ENCODE measurements at places on chromosomes 2 and 18.

GRCh38 chr18:66553824-66554223 lies 50.1 kb downstream of the CDH19 start:
- no peak for DNase-seq

GRCh38 chr2:148533004-148533403 lies 111.5 kb upstream of the EPC2 start:
- DNase-seq = no peak

GRCh38 chr2:153635494-153635893 lies 156.9 kb upstream of the RPRM start:
- no peak for DNase-seq

GRCh38 chr2:64457524-64457923 lies 3.6 kb downstream of the LGALSL start:
- no peak for DNase-seq

GRCh38 chr2:163044114-163044513 lies 205.5 kb upstream of the KCNH7 start:
- no peak for DNase-seq

GRCh38 chr2:163455815-163456214 lies 280.0 kb downstream of the FIGN start:
- DNase-seq = no peak

DNA sequence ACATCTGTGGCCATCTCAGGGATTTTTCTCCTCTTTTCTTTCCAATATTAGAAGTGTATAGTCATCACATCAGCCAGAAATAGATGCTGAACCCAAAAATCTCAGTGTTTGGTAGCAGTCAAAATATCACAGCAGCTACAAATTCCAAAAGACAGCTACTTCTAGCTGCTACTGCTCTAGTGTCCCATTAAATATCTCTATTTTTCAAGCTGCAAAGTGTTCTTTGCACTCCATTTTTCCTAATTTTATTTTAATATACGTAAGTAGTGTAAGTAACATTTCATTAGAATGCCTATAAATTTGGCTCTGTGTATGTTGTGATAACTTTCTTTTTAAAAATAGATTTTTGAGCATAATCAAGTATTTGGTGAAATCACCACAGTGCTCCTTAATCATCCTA lies 967.3 kb downstream of the BCL11A start:
- no peak for DNase-seq

GRCh38 chr2:10297959-10298531 lies 4.7 kb upstream of the HPCAL1 start:
- peak; percentile 69 for DNase-seq

GRCh38 chr18:39232490-39232889 lies 1666.9 kb upstream of the CELF4 start:
- DNase-seq = no peak

- DNase-seq = no peak
Measured at GRCh38 chr2:119008108-119008507, 66.1 kb downstream of the MARCO start.

- no peak for DNase-seq
Measured at GRCh38 chr18:75088021-75088506, 120.9 kb downstream of the PTGR3 start.

GRCh38 chr2:113164215-113164929 lies 9.4 kb upstream of the PSD4 start:
- no peak for DNase-seq

DNA sequence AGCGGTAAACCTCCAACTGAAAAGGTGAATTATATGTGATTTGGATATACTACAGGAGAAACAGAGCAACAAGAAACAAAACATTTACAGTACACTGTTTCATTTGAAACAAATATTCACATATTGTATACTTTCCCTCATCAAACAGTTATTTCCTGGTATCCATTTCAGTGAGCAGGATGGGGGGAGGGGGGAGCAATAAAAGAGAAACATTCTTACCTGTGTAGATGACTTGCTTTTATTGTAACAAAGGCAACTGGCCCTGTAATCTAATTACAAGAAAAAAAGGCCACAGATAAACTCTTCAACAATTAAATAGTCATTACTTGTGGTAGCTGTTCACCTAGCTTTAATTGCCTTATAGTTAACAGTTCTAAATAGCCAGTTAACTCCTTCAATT lies 3.9 kb upstream of the PPP1CB start:
- no peak for DNase-seq

DNA sequence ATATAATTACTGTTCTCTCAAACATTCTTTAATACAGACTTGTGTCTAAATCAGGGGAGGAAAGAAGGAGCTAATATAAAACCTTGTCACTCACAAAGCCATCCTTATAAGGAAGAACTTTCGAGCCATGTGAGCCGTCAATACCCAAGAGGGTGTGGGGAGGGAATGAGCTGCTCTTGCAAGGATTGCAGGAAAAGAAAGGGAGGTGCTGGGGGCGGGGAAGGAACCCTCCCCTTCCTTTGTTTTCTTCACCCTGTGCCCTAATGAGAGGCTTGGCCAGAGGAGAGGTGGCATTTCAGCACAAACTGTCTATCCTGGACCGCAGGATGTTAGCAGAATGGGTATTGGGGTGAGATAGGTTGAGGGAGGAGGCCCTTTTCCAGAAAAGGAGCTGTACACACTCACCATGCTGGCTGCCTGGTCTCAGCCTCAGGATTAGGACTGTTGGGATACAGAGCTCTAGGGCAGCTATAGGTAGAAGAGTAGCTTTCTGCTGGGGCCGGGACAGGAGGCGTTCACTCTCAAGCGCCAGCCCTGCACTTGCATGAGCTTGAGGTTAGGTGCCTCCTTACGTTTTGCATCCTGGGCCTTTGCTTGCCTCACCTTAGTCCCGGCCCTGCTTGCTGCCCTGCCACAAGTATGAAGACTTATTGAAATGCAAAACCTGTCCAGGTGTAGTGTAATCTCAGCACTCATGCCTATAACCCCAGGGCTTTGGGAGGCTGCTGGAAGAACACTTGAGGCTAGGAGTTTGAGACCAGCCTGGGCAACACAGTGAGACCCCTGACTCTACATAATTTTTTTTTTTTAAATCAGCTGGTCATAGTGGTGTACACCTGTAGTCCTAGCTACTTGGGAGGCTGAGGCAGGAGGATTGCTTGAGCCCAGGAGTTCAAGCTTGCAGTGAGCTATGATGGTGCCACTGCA lies 190.5 kb downstream of the LOXHD1 start:
- DNase-seq = no peak

DNA sequence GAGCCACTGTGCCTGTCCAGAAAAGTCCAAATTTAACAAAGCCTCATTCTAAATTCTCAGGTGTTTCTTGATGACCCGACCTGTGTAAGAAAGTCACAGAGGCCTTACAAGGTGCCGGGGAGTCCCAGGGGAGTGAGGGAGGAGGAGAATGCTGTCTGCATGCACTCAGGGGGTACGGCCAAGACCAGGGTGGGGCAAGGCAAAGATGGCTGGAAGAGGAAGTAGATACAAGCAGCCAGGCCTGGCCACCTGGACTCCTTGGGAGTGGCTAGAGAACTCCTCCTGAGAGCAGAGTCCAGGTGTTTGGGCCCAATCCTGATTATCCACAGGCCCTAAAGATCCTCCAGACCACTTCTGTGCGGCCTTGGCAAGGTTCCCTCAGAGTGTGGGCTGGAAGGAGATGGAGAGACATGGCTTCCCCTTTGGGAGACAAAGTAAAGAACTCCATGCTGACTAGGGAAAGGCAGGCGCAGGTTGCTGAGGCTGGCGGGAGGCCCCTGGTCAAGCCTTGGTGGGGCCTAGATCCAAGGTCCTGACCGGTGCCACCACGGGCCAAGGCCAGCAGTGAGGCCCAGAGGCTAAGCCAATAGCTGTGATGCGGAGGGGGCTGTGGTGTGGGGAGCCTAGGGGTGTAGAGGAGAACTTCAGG lies 74.7 kb downstream of the COPS8 start:
- no peak for DNase-seq

- DNase-seq = no peak
Measured at GRCh38 chr2:176997074-176997791, 215.4 kb upstream of the HNRNPA3 start.

- DNase-seq = no peak
Measured at GRCh38 chr18:3914109-3914508, 464.1 kb downstream of the TGIF1 start.

DNA sequence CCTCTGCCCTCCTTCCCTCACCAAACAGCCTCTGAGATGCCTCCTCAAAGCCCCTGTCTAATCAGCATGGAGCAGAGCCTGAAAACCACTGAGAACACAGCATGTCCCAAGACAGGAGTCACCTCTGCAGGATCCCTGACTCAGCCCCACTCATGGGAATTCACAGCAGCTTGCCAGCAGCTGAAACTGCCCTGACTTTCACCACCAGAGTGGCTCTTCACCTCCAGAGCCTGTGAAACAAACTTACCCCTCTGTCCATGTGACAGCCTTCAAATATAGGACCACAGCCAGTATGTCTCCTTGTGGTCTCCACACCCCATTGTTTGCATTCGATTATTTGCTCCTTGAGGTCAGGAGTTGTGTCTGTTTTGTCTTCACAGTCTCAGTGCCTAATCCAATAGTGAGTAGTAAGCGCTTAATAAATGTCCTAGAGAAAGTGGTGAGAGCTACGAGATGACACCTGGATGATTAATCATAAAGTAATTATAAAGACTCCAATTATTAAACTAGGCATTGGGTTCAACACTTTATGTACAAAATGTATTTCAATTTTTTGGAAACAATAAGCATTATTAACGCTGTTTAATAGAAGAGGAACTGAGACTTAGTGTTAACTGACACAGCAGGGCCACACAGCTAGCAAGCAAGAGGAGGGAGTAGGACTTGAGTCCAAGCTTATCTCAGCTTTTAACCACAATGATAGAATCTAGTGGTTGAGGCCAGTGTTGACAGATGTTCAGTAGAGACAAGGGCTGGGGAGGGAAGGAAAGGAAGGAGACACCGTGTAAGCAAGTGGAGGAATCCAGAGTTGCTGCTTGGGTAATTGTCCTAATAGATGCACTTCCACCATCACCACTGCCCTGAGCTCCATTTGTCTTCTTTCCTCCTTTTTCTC lies 358.7 kb upstream of the TNP1 start:
- no peak for DNase-seq

DNA sequence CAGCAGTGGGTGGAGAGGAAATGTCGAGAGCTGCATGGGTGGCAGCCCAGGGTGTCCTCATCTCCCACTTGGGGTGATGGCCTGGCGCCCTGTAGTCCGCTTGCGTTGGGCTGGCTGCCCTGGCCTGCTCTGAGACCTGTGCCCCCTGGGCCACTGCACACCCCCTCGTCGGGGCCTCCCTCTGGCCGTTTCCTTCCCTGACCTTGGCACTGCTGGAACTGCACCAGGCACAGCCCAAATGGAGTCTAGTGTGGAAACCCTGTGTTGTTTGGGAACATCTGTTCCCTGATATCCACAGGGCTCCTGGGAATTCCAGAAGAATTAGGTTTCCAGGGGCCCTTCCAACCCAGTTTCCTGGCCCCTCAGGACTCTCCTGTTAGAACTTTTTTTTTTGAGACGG lies 13.9 kb downstream of the EFHD1 start:
- no peak for DNase-seq

- no peak for DNase-seq
Measured at GRCh38 chr2:70941701-70942100, 6.0 kb downstream of the ATP6V1B1 start.

DNA sequence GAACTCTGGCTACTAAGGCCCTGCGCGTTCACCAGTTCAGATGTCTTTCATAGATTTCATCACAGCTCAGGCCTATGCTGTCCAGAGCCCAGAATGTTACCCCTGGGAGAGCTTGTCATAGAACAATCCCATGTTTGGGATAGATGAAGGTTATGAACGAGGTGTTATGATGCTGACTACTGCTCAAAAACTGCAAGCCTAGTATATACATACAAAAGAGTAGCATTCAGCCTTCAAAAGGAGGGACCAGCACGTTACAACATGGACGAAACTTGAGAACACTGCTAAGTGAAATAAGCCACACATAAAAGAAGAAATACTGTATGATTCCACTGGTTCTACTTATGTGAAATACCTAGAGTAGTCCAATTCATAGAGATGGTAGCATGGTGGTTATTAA lies 401.9 kb downstream of the NBAS start:
- DNase-seq = no peak

- DNase-seq = no peak
Measured at GRCh38 chr2:226793646-226794045, 6.0 kb downstream of the IRS1 start.

- DNase-seq = no peak
Measured at GRCh38 chr2:241070811-241071676, 31.0 kb downstream of the MTERF4 start.

GRCh38 chr2:232793271-232793670 lies 16.9 kb upstream of the KCNJ13 start:
- no peak for DNase-seq

DNA sequence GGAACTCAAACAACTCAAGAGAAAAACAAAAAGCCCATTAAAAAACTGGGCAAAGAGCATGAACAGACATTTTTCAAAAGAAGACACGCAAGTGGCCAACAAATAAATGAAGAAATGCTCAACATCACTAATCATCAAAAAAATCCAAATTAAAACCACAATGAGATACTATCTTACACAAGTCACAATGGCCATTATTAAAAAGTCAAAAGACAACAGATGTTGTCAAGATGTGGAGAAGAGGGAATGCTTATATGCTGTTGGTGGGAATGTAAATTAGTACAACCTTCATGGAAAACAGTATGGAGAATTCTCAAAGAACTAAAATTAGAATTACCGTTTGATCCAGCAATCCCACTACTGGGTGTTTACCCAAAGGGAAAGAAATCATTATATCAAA lies 15.1 kb downstream of the LMAN1 start:
- no peak for DNase-seq

GRCh38 chr2:67565761-67566160 lies 168.6 kb downstream of the ETAA1 start:
- no peak for DNase-seq

DNA sequence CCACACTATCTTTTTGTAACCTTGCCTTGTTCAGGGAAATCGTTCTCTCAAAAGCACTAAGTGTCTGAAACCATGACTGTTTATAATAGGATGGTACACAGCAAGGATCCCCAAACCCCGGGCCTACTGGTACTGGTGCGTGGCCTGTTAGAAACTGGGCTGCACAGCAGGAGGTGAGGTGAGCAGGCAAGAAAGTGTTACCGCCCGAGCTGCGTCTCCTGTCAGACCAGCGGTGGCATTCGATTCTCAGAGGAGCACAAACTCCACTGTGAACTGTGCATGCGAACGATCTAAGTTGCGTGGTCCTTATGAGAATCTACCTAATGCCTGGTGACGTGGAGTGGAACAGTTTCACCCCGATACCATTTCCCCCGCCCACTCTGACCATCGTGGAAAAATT lies 81.8 kb upstream of the KCNJ3 start:
- no peak for DNase-seq

DNA sequence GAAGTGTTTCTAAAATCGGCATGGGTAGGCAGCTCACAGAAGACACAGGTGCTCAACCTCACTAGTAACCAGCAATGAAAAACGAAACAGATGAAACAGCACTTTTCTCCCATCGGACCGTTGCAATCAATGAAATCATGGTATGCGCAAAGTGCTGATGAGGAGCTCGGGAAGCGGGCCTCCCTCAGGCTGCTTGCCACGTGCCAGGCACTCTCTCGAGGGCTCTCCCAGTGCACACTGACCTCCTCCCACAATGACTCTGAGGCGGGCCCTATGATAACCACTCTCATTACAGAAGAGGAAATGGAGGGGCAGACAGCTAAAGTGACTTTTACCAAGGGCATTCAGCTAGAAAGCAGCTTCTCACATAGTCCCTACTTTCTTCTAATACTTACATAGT lies 3.8 kb upstream of the ANKRD23 start:
- no peak for DNase-seq

- no peak for DNase-seq
Measured at GRCh38 chr2:62227386-62228075, 31.6 kb downstream of the B3GNT2 start.

- DNase-seq = no peak
Measured at GRCh38 chr18:63284827-63285733, 34.5 kb downstream of the BCL2 start.

All from activated CD4-positive, alpha-beta T cell treated with anti-CD3 and anti-CD28 coated beads for 4 hours (primary cell).